Fibroblast of pulmonary artery (primary cell): ENCODE measurements at places on chromosomes 2 and 18.

DNA sequence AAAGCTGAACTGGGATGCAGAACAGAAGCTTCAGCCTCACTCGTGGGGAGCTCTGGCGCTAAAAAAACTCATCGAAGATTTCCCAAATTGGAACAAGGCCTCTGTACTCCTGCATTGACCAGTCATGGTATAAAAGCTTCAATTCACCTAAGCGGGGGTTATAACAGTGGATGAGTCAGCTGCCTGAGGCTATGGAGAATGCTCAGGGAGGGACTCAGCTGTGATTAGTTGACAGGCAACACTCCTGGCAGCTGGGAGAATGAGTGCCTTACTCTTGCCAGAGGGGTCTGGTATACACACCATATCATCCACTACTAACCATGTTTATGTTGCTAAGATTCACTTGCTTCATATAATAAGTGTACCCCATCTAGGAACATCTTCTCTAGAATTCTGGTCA, 350.6 kb upstream of the VRK2 start:
- DNase-seq, result no peak

- DNase-seq, result no peak
These were observed 141.2 kb downstream of the PMAIP1 start for GRCh38 chr18:60040971-60041370.

- DNase-seq, result no peak
These were observed 7.0 kb downstream of the TANC1 start for GRCh38 chr2:158975271-158975921.

DNA sequence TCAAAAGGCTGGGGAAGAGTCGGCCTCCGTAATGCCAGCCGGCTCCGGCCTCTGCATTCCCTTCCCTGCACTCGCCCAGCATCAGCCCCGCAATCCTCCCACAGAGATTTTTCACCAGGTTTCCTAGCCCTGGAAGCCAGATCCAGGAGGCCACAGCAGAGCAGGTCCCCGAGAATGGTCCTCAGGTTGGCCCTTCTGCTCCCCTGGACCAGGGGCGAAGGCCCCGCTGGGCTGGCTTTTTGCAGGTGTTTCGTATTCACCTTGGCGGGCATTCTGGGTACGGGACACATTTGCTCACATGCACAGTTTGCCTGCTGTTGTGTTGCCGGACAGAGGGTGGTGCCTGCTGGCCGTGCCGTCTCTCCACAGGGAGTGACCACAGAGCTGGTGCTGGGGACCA, 309.5 kb downstream of the NDUFA10 start:
- DNase-seq, result no peak

DNA sequence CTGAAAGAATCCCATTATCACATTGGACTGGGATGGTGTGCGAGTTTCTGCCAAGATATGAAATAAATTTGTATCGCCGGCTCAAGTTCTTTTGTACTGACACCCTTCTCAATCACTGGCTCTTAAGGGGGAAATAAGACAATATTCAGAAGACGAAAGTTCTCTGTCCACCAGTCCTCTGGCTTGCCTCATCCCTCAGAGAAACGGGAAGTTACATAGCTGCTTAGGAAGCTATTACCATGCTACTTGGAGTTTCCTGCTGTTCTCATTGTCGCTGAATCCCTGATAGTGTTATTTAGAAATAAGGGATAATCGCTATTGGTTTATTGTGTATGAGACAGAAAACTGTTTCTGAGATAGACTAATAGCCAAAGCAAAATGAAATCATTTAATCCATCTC, 205.0 kb upstream of the ZNF521 start:
- DNase-seq, result peak; percentile 1
